MM.1S (cell line): ENCODE measurements at places on chromosomes 3 and 15.

DNA sequence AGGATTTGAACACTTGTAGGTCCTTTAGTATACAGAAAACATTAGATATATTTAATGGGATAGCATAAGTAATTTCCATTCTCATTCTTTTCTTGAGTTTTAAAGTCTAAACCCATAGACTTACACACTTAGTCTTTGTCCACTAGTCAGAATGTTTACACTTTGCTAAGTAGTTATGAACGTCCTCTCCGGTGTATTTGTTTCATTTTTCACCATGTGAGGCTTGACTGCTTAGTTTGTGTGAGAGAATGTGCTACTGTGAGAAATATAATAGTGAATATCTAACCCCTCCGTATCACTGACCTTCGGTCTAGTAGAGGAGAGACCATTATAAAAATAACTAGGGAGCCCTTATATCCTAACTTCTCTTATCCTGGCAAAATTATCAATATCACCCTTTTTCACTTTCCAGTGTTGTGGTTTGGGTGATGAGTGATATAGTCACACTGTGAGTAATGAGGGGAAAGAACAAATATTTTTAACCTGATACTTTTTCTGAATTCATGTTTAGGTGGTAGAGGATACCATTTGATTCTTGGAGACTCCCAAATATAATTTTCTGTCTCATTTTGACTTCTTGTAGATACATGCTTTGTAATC is 122.4 kb downstream of the UBE2E2 start:
- DNase-seq = no peak

DNA sequence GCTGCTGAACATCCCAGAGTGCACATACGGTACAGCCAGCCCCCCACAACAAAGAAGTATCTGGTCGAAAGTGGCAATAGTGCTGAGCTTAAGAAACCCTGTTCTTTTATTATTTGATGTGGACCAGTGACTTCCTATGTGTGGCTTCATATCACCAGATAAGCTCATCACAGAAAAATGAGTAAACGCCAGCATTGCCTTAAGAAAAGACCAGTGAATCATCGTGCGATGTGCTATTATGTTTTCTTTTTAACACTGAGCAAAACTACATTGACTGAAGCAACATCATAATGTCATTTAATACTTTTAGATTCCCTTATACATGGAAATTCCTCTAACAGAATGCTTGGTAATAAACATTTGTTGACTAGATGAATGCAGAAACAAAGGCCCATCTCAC is 45.2 kb upstream of the ARRDC4 start:
- no peak for DNase-seq

- no peak for DNase-seq
Observed at GRCh38 chr3:13772885-13773745, 106.8 kb downstream of the WNT7A start.

DNA sequence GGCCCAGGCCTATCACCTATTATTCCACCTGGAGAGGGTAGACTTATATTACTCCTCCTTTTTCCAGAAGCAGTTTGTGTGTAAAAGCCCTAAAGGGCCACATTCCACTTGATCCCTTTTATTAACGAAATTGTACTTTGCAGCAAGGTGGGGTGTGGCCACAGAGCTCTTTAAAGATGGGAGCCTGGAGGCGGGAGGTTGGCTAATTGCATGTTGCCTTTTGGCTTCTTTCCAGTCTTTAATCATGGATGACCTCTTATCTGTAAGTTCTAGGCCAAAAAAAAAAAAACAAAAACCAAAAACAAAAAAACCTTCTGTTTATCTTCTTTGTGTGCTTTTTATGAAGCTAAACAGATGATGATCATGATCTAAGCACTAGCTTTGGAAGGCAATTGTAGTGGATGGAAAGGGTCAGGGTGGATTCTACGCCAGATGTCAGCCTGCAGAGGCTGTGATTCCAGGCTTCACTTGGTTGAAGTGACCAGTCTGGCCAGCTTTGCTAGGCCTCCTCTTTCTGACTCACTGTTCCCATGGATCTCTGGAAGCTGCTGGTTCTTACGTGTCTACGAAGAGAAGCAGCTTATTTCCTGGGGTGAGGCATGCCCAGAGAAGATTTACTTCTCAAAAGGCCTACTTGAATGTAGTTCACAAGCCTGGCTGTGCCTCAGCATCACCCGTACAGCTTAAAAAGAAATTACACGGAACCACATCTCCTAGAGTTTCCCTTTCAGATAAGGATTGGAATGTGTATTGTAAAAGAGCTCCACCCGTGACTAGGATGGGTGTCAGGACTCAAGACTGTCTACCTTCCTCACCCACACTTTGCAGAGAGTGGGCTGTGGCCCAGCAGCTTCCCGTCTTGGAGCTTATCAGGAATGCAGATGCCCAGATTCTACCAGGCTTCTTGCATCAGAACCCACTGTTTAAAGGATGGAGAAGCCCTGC is 330.9 kb upstream of the C2CD4B start:
- no peak for DNase-seq

DNA sequence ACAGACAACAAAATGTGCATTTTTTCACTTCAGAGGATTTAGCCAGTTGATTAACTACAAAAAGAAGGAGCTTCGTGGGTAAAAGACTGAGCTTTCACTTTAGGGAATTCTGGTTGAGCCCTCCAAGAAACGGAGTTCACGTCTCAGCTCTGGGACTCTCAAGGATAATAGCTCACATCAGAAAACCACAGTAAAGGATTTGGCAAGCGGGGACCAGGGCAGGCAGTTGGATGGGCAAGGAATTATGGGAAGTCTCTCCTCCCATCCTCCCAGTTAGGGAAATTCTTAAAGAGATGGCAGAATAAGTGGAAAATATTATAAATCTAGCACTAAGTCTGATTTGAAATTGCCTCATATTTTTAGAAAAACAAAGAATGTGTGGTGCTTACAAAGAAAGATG is 188.3 kb upstream of the EOMES start:
- no peak for DNase-seq
